Activated CD8-positive, alpha-beta memory T cell treated with anti-CD3 and anti-CD28 coated beads for 48 hours (primary cell): ENCODE measurements at places on chromosomes 4 and X.

GRCh38 chr4:167359711-167360110, 125.4 kb upstream of the SPOCK3 start:
- DNase-seq: no peak

GRCh38 chr4:56374956-56375355, 12.3 kb downstream of the AASDH start:
- DNase-seq: no peak

GRCh38 chr4:20992002-20992401, 291.7 kb downstream of the PACRGL start:
- DNase-seq: no peak

DNA sequence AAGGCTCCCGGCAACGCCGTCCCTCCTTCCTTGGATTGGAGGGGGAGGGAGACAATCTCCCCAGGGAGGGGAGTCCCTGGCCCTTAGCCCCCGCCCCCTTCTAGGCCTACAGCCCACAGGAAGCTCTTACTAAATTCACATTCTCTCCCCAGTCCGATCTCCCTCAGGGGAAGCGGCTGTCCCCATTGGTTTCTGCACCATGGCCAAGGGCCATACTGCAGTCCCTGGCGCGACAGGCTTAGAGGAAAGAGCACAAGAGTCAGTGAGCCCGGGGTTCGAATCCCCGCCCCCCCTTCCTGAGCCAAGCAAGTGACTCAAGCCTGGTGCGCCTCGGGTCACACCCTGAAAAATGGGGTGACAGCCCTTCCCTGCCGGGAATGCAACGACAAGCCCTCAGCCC, 1.1 kb downstream of the ABLIM2 start:
- no peak for DNase-seq

DNA sequence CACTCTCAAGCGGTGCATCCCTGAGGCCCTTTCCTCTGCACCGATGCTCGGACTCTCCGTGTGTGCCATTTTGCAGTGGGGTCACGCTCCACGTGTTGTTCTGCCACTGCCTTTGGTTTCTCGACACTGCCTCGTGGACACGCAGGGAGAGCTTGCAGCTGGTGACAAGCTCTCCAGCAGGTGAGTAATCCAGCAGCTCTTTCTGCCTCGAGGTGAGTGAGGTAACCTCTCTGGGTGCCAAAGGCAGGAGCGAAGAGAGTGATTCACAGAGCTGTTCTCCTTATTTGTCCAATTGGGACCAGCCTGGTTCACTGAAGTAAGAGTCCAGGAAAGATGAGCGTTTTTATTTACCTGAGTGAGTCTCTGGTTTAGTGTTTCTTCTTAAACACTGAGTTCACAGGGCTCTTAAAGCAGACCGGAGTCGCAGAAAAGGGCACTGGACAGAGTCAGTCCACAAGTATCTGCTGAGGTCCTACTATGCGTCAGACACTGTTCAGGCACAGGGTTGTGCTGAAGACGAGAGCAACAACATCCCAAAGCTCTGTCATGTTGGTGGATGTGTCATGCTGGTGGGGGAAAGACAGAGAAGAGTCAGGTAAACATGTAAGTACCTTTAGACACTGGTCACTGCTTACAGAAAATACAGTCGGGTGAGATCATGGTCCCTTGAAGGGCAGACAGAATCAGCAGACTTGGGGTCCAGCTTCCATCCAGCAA, 61.8 kb downstream of the FHDC1 start:
- DNase-seq: no peak

GRCh38 chr4:11640584-11640983, 211.9 kb upstream of the HS3ST1 start:
- DNase-seq: no peak

DNA sequence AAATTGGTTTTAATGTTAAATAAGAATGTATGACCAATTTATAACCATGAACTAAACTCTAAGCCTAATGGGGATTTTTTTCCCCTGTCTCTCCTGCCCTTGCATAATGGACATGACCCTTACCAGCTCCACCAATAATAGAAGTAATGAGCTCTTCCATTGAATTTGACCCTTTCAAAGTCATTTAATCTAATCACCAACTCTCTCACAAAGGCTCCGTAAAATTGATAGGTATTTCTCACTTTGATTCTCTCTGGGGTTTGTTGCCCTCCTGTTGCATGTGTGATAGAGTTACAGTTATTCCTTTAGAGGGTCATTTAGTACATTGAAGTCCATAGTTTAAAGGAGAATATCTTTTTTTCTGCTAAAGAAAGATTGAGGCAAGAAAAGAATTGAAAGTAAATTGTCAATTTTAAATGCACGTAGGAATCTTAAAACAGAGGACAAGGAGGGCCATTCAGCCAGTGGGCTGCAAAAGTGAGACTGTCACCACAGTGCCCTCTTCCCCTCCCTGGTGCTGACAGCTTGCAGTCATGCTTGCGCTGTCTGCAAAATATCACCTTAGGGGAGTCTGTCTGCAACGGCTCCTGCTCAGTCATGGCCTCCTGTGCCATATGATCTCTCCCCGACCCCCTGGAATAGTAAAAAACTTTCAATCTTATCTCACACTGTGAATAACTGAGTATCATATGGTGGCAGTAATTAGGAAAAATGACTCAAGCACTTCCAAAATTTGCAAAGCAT, 307.5 kb upstream of the GNPDA2 start:
- no peak for DNase-seq

- no peak for DNase-seq
These were observed 114.4 kb downstream of the UBE2NL start for GRCh38 chrX:143998261-143998660.

DNA sequence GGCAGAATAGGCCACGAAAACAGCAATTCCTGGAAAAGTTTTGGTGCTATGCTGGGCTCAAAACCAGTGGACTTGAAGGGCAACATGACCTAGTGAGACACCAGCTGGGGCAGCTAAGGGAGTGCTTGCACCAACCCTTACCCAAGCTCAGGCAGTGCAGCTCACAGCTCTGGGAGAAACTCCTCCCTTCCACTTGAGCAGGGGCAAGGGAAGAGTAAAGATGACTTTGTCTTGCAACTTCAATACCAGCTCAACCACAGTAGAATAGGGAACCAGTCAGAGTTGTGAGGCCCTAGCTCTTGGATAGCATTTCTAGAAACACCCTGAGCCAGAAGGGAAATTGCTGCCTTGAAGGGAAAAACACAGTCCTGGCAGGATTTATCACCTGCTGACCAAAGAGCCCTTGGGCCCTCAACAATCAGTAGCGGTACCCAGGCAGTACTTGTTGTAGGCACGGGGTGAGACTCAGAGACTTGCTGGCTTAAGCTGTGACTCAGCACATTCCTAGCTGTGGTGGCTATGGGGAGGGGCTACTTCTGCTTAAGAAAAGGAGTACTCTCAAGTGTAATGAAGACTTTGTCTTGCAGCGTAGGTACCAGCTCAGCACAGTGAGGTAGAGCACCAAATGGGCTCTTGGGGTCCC, 19.7 kb upstream of the ABCG2 start:
- DNase-seq: no peak

GRCh38 chrX:130246084-130246483, 22.6 kb downstream of the ZNF280C start:
- DNase-seq: no peak

DNA sequence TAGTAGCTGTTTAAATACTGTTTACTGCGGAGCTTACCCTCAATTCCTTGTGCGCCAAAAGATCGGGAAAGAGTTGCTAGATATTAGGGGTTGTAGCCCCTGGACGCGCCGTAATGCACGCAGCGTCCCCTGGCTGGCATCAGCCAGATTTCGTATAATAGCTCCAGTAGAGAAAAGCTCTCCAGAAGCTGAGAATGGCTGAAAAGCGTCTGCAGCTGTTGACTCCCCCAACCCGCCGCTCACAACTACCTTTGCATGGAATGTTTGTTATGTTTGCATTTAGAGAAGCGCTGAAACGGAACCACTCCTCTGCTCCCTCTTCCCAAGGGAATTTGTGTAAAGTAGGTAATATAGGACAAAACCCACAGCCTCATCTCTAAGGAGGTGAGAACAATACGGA, 3.7 kb downstream of the DOCK11 start:
- DNase-seq: no peak

DNA sequence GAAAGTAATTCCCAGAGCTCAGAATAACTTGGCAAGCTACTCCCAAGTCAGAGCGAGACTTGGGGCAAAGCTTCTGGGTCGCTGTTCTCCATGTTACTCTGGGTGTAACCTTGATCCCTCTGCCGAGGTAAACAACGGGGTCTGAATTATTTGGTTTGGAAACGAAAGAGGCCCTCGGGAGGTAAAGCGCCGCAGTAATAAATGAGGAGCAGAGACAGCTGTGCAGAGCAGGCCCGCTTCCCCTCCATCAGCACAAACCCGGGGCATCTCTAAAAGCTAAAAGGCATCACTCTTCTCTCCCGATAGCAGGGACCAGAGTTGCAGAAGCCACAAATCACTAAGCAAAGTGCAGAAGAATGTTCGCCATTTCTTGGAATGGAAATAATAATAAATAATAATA, 561.5 kb downstream of the BCOR start:
- DNase-seq: no peak

DNA sequence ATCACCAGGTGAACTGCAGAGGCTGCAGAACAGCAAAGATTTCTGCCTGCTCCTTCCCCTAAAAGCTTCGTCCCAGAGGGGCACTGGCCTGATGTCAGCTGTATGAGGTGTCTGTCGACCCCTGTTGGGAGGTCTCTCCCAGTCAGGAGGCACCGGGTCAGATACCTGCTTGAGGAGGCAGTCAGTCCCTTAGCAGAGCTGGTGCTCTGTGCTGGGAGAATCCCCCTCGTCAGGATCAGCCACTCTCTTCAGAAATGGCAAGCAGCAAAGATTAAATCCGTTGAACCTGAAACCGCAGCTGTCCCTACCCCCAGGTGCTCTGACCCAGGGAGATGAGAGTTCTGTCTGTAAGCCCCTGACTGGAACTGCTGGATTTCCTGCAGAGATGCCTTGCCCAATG, 1166.3 kb upstream of the ADGRL3 start:
- no peak for DNase-seq

GRCh38 chrX:39226251-39226650, 425.0 kb downstream of the MID1IP1 start:
- no peak for DNase-seq

- no peak for DNase-seq
These were observed 261.7 kb upstream of the GATB start for GRCh38 chr4:152022543-152022942.

GRCh38 chr4:40750461-40751258, 905 bp downstream of the NSUN7 start:
- no peak for DNase-seq

DNA sequence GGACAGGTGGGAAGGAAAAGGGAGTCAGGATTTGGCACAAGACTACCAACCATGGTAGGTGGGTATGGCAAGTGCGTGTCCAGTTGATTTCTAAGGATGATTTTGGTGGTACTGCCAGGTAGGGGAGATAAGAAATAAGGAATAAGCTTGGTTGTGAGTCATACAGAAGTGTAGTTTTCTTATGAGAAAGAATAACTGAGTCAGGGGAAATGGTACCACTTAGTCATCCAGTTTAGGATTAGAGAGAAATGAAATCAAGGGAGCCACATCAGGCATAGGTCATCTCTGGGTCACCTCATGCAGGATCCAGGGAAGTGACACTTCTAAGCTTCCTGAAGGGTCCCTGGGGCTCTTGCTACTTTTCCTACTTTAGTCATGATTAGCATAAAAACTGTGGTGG, 107.1 kb upstream of the C1GALT1C1 start:
- DNase-seq: no peak

DNA sequence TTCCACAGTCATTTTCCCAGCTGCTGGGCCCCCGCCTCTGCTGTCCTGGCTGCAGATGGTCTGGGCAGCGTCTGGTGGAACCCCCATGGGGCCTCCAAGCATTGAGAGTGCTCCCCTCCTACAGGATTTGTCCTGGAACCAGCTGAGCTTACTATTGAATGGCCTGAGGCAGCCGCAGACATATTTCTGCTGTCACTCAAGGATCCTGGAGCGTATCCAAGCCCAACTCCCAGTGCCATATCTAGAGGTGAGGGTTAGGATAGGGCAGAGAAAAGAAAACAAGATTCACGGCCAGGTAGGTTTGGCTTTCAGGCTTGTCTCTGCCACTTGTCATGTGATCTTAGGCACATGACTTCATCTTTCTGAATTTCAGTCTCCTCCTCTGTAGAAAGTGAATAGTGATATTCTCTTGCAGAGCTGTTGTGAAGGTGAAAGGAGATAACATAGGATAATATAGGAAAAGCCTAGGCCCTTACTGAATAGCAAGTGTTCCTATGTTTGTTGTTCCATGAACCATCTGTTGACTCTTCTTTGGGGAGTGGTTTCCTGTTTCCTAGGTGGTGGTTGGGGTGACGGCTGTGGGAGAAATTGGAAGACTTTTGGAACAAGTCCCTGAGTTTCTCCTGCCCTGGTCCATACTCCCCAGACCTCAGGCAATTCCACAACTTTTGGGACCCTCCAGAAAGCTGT, 52.3 kb downstream of the SEPSECS start:
- DNase-seq: no peak

- no peak for DNase-seq
These were observed 9.4 kb downstream of the MGST2 start for GRCh38 chr4:139674875-139675550.

- DNase-seq: no peak
These were observed 953.4 kb downstream of the FAT4 start for GRCh38 chr4:126268106-126268505.

GRCh38 chr4:170853422-170854021, 763.8 kb upstream of the AADAT start:
- DNase-seq: no peak

- DNase-seq: no peak
These were observed 403.7 kb downstream of the MID1IP1 start for GRCh38 chrX:39204945-39205344.

- no peak for DNase-seq
These were observed 597.2 kb upstream of the GRIA3 start for GRCh38 chrX:122586831-122587230.

DNA sequence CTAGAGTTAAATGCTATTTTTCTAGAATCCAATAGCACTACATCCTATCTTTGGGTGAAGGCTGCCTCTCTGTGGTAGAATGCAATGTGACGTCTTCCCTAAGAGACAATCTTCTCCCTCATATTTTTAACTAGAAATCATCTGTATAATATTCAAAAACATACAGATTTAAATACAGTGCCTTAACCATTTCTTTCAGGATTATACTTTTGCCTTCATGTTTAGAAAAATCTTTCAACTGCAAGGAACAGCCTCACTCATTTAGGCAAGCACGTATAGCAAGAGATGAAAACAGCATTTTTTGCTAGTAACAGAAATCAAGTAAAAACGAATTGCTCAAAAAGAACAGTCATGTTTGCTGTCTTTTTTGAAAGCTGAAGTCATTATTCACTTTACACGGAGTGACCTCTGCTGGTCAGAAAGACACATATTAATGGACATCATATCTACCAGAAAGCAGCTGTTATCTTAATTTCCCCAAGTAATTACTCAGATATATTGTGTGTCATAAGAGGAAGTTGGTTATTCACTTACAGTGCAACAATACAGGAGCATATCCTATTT, 422.3 kb downstream of the STPG2 start:
- DNase-seq: no peak

- no peak for DNase-seq
These were observed 37.1 kb upstream of the SPARCL1 start for GRCh38 chr4:87566276-87566675.

DNA sequence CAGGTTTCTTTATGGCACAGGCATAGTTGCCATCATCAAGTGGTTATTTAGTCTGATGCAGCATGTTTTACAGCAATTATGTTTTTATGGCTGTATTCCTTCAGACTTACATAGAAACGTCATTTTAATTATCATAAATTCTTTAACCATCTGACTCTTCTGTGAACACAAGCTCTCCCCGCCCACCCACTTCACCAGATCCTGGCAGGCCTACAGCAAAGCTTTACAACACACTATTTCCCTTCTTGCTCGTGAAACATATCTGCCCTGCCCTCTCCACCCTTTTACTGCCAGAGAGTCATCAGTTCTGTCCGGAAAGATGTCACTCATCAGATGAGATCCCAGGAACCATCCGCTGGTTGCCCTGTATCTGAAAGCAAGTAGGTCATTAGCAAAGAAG, 120.5 kb downstream of the HS6ST2 start:
- DNase-seq: no peak
